ENCODE measurements at places on chromosomes 5 and 9.

- no peak for DNase-seq
Measured at GRCh38 chr9:18274693-18275092, 199.3 kb upstream of the ADAMTSL1 start.

DNA sequence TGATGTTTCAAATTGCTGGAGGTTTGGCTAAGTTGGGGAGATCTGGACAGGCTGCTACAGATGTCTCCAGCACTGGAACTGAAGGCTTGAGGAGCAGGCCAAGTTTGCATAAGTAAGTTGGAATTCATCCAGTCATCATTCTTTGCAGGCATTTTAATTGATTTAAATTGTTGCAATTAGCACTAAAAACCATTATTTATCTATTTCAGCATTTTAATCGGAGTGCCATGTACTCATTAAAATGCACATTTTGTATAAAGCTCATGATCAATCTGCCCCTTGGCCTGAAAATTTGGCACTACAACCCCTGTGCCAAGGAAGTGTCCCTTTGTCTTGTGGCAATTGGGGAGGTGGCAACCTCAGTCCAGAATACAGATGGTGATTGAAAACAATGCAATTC, 320.2 kb downstream of the MAT2B start:
- DNase-seq: no peak

DNA sequence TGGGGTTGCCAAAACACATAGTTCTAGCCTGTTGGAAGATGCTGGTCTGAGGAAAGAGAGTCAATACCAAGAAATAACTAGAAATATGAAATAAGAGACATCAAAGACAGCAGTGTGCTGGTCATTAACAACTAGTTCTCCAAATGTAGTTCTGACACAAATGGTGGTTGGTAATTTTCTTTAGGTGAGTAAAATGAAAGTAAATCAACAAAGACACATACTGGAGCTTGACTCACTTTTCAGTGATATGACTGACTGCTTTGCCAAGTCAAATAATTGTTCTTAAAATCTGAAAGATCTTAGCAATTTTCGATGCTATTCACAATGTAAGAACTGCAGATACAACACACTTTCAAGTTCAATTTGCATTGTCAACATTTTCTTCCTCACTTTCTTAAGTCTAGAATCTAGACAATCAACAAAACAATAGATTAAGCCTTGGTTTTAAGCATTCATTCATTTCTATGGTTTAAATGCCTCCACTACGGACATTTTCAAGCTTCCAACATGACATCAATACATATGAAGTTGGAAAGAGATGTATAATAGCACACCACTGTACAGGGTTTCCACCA, 166.8 kb upstream of the MAP3K1 start:
- DNase-seq: no peak

- DNase-seq: no peak
Measured at GRCh38 chr5:15889001-15889400, 290.6 kb downstream of the MARCHF11 start.

DNA sequence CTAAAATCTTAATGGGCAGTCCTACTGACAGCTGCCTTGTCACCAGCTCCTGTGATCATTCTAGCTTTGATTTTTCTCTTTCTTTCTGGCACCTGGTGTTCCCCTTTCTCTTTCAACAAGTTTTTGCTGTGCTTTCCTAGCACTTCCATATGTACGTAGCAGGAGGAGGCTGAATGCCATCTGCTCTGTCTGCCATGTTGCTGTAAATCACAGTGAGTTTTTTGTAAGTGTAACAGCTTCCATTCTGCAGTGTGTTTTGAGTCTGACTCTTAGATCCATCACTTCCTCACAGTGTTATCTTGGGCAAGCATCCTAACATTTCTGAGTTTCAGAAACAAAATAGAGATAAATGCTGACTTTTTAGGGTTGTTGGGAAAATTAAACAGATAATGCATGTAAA, 247.9 kb downstream of the DOCK8 start:
- no peak for DNase-seq

- DNase-seq: no peak
Measured at GRCh38 chr5:180159756-180160155, 49.3 kb downstream of the RASGEF1C start.

- peak; percentile 83 for DNase-seq
Measured at GRCh38 chr5:17218353-17219005, 1.0 kb downstream of the BASP1 start.

- no peak for DNase-seq
Measured at GRCh38 chr5:15993919-15994318, 185.7 kb downstream of the MARCHF11 start.

- no peak for DNase-seq
Measured at GRCh38 chr5:83683836-83684235, 36.8 kb downstream of the HAPLN1 start.

DNA sequence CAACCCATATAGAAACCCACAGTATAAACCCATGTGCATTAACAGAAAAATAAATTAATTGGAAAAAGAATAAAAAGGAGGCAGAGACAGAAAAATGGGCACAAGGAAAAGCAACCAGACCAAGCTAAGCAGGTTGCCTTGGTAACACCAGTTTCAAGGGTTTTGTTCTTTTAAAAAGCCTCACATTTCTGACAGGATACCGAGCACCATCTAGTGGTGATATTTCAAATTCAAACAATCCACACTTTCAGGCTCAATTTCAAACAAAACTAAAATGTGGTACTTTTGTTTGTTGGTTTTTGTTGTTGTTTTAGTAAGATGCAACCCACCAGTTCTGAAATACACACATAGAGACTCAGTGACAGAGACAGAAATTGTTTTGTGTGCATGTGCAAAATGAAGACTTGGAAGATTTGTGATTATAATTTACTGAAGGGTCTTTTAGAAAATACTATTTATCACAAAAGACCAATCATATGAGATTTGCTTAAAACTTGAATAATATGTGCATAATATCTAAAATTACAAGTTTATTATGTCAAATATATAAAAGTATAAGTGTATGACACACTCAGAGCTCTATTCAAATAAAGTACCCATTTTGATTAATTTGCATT, 318.2 kb downstream of the SLCO4C1 start:
- no peak for DNase-seq

DNA sequence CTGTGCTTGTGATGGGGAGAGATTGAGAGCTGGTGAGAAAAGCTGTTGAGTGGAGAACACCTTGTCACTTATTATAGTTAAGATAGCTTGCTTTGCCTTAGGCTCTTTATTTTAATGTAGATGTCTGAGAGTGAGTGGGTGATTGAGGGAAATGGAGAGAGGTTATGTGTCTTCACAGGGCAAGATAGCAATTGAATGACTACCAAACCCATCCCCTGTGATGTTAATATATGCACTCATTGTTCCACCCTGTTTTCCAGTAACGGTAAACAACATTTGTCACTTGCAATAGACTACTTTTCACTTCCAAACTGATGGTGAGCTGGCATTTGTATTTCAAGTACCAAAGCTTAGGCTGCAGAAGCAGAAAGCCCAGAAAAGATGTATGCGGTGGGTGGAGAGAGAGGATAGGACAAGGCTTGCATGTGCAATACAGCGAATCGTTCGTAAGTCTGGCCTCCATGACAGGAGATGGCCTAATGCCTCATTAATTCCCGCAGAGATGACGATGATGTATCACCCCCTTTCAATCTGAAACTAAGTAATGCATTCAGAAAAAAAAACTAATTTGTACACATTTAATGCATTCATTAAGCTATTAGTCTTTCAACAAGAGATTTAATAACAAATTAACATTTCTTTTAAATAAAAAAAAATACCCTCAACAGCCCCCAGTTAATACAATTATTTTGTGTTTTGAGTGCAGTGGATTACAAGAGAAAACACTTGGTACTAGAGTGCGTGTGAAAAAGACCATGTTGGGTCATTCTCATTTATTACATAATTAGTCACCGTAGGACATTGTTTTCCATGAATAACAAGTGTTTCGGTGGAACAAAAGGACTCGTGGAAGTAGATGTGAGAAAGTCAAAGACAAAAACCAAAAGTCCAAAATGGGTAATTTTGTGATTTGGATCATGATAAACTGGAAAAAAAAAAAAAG, 699.0 kb downstream of the BRINP1 start:
- no peak for DNase-seq

GRCh38 chr5:106649031-106649430, 1021.7 kb downstream of the EFNA5 start:
- DNase-seq: no peak

DNA sequence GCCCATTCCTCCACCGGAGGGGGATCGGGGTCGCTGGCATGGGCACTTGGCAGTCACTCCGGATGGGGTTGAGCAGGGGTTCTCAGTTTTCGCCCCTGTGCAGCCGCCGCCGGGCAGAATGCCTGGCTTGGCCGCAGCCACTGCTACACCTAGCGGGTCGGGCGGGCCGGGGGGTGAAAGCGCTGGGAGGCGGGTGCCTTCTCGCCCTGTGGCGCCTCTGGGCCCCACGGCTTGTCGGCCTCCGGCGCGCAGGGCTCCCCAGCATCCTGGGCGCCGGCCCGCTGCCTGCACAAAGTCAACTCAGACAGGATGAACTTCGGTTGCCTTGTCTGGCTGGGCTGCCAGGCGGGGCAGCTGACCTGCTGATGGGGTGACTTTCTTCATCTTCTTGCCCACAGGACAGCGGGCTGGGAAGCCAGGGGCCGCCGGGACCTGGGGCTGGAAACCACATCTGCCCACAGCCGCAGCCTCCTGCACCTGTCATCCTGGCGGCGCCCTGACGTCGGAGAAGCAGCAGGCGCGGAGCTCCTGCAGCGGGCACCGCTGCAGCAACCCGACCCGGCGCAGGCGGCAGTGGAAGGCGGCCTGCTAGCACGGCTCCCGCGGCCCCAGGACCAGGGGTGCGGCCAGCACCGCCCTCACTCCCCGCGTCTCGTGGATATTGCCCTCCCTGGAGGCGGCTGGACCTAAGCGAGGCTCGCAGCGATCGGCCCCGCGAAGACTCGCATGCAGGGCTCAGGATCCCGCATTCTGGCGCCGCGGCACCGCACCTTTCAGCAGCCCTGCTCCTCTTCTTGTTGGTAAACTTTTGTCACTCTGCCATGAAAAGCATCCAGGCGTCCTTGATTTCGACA, 1.3 kb upstream of the ANKRD18A start:
- DNase-seq: peak; percentile 43

- no peak for DNase-seq
Measured at GRCh38 chr5:176817841-176818377, 7.5 kb downstream of the UNC5A start.

DNA sequence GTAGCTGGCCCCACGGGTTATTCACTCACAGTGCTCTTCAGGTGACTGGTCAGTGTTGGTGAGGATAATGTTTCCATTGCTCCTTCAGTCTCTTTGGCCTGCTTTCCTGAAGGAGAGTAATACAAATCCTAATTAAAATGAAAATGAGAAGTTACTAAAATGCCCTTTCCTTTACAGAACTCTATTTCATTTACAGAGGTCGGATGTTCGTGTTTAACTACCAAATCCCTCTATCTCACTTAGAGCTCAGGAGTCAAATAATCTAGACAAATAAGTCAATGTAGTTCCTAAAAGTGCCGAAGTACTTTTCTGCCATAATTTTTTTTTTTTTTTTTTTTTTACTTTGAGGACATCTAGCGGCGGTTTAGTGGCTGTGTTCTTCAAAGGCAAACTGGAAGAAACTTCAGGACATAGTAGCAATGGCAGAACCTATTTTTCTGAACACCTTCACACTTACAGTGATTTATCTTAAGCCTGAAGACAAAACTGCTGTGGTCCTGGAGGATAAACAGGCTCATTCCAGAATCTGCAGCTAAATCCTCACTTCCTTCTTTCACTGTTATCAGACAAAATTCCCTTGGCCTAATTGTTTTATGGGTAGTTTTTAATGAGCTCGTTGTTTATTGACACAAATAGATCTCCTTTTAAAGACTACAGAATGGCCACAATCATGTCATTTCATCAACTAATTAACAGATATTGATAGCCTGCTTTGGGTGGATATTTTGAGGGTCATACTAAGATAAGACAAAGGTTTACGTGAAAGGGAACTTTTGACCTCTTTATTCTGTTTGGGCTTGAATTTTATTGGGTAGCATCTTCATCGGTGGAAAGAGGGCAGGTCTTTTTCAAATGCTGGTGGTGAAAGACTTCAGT, 207.6 kb upstream of the DMRTA1 start:
- DNase-seq: no peak

DNA sequence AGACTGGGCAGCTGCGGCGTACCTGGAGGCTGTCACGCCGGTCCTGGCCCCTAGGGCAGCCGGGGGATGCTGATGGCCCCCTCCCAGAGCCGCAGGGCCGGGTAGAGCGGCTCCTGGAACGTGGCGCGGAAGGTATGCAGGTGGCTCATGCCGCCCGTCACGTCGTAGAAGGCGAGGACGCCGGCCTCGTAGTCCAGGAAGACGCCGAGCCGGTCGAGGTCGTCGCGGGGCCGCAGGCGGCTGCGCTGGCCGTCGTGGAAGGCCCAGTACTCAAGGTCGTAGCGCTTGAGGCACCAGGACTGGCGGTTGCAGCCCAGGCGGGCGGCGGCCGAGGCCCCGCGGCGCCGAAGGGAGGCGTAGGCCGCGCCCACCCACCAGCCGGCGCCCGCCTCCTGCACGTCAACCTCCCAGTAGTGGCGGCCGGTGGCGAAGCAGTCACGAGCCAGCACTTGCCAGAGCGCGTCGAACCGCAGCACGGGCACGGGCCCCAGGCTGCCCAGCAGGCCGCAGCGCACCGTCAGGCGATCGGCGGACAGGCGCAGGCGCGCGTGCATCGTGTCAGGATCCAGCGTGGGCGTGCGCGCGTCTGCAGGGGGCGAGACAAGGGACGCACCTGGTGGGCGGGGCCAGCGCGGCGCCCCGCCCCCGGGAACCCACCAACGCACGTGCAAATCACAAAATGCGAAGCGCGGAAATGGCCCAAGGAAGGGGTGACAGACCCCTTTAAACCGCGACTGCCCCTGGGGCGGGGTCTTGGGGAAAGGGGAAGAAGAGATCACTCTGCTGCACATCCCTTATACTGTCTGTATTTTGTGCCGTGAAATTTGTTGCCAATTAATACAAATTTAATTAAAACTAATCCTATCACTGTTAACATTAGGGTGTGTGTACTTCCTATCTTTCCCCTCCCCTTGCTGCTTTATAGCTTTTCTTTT, 31.2 kb downstream of the NANS start:
- DNase-seq: peak; percentile 77

DNA sequence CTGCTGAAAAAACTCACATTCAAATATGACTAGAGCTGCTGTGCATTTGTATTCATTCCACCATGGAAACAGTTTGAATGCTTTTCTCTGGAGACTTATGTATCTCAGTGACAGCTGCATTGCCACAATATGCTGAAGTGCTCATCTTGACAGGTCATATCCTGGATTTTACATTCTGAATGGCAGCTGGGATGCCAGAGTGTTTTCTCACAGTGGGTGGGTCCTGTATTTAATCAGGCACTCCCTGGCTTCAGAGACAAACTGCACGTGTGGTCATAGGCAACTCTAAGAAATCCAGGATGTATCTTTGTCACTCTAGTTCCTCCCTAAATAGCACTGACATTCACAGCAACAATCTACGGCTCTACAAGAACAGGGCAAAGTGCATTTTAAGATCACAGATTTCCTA, 75.6 kb downstream of the ST8SIA4 start:
- DNase-seq: no peak

- DNase-seq: no peak
Measured at GRCh38 chr5:6753851-6754250, 40.6 kb downstream of the TENT4A start.

DNA sequence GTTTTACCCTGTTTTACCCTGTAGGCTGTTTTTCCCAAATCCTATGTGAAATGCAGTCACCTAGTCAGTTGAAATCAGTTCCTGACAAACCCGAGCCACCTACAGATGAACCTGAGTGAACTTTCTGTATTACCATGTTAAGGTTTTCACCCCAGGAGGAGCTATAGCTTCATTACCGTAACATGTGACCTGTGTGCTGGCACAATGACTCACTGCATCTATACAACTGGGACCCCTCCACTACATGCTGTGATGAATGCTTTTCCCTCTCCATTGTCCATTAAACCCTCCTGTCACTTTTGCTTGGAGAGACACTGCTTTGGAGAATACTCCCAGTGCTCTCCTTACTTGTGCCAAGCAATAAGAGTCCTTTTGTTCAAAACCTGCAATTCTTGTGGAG, 1974.8 kb downstream of the EFNA5 start:
- no peak for DNase-seq
